Activated CD4-positive, alpha-beta T cell treated with anti-CD3 and anti-CD28 coated beads, Interleukin-2, amount 50 U/mL, for 48 hours (primary cell): ENCODE measurements at places on chromosomes 6 and 20.
A peak's percentile ranks its signal among the peaks of the same experiment; 100 is the strongest.

DNA sequence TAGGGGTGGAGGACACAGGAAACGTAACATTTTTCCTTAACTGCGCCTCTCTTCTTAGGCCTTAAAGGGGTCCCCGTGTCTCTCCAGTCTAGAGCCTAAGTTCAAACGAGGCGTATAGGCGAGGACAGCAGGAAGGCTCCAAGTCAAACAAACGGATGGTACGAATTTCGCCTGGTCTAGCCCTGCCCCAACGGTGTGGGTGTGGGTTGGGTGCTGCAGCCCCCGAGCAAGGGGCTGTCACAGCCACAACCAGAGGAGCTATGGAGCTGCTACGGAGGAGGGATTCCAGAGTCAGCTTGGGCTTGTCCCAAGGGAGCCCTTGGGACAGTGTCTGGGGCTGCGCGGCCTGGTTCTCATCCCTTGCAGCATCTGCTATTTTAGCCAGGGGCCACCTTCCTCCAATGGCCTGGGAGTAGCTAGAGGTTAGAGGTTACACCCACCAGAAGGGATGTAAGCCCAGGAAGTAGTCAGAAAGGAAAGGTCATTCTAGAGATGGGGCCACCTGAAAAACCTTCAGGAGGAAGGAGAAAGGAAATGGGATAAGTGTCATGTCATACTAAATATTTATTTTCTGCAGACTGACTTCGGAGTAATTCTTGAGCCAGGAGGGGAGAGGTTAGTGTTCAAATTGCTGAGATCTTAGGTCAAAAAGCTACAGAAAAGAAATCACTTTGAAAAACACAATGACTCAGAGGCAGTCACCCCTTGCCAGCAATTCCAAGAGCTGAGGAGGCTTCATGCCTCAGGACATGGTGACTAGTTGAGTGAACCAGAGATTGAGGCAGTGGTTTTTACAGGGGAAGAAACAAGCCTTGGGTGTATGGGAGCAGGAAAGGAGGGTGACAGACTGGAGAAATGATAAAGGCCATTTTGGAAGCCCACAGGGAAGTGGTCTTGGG is 21.7 kb downstream of the VPS52 start:
- DNase-seq: peak; percentile 13

DNA sequence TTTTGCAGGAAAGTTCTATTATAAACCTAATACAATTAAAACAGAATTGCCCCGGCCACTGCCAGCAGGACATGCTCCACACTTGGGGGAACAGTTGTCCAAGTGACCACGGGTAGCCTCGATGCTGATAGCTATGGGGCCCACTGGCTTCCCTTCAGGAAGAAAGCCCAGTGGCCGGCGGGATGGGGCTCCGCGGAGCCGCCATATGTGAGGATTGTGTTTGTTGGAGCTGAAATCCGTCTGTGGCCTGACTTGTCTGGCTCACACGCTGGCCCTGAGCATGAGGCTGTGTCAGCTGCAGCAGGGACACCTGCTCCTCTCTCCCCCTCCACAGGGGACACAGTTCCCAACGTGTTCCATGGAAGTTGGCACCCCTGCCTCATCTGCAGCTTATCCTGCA is 46.6 kb downstream of the ZNF831 start:
- DNase-seq: no peak

DNA sequence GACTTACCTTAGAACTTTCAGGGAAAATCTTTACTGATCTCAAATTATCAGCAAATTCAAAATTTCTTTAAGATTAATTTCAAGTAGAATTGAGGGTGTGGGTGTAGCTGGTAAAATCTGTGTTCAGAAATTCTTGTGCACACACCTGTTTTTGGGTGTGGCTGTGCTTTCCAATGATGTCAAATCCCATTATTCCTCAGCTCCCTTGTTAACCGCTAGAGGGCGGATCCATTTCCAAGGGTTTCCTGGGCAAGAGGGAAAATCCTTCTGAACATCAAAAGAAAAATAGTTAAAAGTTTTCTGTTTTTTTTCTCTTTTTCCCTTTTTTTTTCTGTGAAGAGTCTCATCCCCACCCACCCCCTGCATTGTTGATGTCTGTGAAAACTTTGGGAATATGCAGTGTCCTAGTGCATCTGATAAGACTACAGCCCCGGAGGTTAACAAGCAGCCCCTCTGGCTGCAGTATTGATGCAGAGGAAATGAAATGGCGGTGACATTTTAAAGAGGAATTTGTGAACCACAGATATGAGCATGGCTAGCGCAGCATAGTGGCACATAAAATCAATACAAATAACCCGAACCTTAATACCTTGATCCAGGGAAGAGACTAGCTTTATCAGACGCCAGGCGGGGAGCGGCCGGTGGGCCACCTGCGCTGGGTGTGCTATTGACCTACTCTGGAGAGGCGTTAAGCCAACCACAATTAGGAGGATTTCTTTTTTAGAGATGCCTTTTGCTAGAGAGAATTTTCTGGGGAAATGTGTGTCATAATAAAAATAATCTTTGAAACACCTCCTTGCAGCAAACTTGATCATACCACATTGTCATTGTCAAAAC is 130.9 kb downstream of the FOXA2 start:
- DNase-seq: no peak

DNA sequence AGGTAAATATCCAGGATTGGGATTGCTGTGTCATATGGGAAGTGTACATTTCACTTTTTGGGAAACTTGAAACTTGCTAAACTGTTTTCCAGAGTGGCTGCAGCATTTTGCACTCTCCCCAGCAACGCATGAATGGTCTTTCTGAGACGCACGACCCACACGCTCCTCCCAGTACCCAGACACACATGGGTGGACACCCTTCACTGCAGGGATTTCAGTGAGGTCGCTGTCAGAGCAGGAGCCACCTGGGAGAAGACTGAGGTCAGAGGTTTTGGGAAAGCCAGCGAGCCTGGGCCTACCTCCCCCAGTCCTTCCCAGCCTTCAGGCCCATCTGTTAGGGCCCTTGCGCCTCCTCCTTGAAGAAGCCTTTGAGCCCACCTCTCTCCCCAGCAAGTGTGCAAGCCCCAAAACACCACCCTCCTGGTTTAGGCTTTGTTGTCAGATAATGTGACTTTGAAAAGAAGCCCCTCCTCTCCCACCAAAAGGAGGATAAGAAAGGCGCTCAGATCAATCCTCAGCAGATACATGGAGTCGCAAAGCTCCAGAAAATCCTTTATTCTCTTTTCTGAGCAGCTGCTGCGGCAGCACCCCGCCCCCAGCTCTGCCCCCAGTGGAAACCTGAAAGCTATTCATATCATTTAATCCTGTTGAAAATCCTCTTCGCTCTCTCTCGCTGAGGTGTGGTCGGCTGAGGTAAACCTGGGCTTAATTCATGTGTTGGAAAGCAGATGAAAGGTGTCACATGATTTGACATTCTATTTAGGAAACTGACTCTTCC is 12.7 kb upstream of the JAG1 start:
- no peak for DNase-seq

DNA sequence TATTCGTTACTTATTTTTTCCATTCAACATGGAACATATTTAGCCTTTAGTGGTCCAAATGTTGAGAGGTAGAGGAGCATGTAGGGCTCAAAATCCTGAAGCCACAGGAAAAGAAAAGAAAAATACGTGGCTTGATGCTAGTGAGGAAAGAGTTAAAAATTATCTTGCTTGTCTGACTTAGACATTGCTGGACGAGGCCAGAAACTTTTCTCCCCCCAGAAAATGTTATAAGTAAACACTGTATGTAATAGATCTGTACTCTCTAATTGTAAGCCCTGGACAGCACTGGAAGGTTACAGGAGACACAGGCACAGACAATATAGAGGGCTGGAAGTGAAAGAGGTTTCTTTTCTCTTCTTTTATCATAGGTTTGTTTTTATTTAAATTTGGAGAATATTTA is 165.6 kb downstream of the ZFP64 start:
- DNase-seq: no peak

DNA sequence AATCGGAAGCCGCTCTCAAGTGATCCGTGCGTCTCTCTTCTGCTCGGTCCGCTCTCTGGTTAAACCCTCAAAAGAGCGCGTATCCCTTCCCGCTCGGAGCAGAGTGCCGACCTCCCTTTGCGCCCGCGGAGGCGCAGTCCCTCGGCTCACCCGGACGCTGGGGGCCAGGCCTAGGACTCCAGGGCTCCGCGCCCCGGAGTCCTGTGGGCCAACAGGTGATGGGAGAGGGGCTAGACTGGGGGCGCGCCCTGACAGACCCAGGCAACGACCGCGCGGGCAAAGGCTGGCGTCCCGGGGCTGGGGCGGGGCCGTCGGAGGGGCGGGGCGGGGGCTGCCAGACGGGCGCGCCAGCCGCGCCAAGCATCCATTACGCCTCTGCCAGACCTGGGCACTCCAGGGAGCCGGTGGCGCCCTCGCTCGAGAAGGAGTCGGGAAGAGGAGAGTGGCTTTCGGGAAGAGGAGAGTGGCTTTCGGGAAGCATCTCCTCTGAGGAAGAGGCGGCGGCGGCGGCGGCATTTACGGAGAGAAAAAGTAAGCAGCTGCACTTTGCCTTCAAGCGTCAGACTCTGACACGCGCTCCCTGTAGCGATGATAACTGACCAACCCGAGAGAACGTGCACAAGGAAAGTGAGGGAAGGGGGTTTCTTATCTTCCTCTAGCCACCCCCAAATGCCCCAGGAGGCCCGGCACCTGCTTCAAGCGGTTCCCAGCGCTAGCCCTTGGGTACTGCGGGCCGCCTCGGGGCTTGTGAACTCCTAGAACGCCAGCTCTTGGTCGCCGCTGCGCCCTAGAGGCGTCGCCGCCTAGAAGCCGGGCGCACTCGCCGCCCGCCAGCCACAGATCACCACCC is 2.6 kb downstream of the EPHA7 start:
- no peak for DNase-seq

DNA sequence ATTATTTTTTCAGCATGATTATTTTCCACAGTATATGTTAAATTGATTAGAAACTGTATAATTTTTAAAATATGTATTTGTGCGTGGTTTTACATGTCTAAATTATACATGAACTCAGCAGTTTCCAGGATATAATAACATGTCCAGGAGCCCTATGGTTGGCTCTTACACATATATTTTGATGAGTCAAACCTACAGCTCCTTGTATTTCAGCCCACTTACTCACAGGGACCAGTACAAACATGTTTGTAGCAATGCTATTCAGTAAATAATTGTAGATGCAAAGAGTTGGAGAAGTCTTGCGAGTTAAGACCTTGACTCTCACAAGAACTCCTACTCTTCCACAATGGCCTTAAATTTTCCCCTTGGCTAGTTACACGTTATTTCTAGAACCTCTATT is 107.2 kb upstream of the SASH1 start:
- no peak for DNase-seq

- no peak for DNase-seq
These were observed 63.6 kb downstream of the EDN1 start for GRCh38 chr6:12353731-12354130.

- DNase-seq: no peak
These were observed 20.8 kb downstream of the MOXD1 start for GRCh38 chr6:132380358-132381029.

GRCh38 chr20:49727894-49728885 is 14.5 kb upstream of the B4GALT5 start:
- no peak for DNase-seq

DNA sequence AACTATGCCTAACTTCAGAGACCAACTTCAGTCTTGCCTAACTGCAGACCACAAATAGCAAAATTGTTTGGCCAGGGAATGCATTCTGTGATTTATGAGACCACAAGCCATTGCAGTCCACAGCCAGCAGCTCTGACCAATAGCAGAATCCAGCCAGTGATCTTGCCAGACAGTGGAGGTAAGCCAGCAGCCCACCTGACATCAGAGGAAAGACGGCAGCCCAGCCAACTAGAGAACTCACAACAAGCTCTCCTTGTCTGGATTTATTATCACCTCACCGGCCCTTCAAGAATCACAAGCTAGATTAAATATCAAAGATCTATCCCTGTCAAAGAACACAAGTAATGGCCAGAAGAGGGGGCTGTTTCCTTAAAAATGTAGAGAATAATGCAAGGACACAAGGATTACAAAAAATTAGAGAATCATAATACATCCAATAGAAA is 66.5 kb upstream of the SLC35F1 start:
- no peak for DNase-seq
